Fibroblast of upper back skin (primary cell): ENCODE measurements at places on chromosomes 12 and 14.

- DNase-seq = peak; percentile 57
Measured at GRCh38 chr12:51793201-51793600, 55.3 kb downstream of the FIGNL2 start.

- DNase-seq = peak; percentile 29
Measured at GRCh38 chr12:112978163-112979040, at the start of gene OAS2. TSS of gene OAS2 (plus strand) at chr12:112978519. CDS start at chr12:112978609, 90 bp downstream.

DNA sequence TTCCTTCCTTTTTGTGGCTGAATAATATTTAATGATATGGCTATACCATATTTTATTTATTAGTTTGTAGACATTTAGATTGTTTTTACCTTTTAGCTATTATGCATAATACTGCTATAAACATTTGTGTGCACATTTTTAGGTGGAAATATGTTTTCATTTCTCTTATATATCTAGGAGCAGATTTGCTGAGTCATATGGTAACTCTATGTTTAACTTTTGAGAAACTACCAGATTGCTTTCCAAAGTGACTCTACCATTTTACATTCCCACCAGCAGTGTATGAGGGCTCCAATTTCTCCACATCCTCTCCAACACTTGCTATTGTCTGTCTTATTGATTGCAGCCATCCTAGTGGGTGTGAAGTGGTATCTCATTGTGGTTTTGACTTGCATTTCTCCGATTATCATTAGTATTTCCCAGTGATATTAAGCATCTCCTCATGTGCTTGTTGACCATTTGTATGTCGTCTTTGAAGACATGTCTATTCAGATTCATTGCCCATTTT lies 160.2 kb downstream of the KICS2 start:
- no peak for DNase-seq

DNA sequence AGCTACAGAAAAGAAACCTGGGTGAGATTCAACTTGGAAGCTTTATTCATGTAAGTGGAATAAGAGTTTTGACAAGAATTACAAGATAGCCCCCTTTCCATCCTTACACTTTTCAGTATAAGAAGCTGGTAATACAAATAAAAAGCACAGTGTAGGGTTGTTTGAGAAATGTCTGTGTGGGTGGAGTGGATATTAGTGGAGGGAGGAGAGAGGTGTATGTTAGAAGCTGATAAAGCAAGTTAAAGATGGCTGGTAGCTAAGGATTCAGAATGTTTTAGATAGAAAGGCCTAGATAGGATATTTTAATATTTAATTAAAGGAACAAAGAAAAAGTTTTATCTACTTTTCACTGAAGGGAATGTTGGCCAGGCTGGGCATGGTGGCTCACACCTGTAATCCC lies 12.5 kb downstream of the CFAP54 start:
- no peak for DNase-seq

DNA sequence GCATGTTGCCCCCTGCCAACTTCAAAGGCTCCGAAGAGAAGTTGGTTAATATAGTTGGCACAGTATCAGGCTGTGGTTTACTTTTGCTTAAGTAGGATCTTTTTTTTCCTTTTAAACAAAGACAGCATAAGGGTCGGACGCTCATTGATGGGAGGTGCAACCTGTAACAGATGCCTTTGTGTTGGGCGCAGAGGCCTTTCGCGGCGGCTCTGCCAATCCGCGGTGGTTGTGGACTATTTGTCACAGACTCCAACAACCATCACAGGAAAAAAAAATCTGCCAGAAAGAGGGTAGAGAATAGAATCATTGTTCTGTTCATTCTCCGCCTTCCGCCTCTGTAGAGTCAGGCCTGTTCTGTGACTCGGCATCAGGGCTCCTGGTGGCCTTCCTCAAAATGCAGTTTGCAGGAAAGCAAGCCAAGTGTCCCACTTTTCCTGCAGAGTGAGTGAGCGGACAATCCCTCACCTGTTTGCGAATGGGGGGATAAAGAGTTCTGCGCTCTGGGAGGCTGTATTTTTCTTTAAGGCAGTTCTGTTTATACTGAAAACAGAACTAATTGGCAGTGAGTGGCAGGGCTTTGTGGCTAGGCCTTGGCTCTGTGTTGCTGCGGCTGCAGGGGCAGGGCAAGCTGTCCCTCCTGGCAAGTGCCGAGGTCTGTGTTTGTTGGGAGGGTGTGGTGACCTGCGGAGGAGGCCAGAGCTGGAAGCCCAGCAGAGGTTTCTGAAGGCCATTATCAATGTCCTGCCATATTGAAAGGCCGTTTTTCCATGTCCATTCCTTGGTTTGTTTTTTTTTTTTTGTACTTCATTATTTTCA lies 83.0 kb upstream of the PIWIL1 start:
- DNase-seq = no peak

- peak; percentile 56 for DNase-seq
Measured at GRCh38 chr14:83300476-83301064, 1766.9 kb upstream of the SEL1L start.

DNA sequence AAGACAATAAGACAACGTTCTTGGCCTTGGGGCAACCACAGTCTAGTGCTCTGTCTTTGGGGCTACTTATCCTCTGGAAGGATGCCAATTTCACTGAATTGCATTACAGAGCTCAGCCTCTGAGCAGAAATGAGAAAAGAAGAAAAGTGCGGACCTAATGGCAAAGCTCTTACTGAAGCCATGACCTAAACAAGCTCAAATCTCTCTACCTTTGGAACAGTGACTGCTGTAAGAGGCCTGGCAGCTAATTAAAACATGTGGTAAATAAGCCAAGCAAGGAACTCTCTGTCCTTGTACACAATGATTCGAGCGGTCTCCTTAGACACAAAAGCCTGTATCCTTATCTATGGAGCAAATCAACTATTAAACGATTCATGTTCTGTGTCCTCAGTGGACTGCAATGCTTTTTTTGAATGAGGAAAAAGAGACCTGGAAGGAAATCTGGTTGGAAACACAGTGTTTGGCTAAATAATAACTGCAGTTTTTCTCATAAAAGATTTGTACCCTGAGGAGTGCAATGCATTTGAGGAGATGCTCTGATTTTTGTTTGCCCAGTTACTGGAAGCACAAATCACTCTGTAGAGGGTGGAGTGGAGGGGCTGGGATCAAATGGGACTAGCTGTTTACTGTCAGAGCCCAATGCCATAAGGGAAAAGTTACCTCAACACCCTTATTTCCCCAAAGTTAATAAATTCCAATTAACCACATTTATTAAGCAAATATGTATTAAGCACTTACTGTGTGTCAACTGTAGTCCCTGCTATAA lies 113.9 kb downstream of the NDUFA12 start:
- DNase-seq = no peak

GRCh38 chr12:111598637-111599452 lies at the start of gene ATXN2:
TSS of gene ATXN2 (minus strand) at chr12:111599315. CDS start at chr12:111599034, 281 bp downstream.
- DNase-seq = peak; percentile 64

DNA sequence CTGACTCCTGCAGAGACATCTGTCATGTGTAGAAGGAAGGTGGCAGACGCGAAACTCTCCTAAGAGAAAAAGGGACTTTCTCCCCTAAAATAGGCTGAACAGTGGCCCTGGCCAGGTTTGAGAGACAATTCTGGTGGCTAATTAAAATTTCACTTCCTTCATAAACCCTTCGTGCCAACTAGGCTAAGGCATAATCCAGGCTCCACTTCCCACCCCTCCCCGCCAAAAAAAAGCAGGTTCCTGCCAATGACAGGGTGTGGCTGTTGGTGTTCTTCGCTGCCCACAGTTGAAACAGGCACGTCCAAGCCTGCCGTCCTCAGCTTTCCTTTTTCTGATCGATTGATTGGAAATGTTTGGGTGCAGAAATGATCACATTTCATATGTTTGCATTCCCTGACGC lies 144.6 kb downstream of the GCH1 start:
- no peak for DNase-seq

DNA sequence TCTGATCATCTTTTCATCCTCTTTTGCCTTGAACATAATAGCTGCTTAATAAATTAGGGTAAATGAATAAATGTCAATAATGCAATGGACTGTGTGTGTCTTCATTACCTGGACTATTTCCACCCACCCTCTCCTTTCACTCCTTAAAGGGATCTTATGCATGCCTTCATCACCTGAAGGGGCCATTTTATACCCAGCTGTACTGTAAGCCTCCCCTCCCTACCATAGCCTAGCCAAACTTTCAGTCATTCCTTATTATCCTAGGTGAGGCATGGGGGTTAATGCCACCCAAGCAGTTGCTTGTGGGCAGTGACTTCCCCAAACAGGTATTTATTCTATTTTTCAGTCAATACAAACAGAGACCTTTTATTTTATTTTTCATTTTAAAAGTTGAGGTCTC lies 127.8 kb upstream of the PARP11 start:
- DNase-seq = no peak

- DNase-seq = no peak
Measured at GRCh38 chr14:59238216-59238615, 49.7 kb downstream of the DAAM1 start.

DNA sequence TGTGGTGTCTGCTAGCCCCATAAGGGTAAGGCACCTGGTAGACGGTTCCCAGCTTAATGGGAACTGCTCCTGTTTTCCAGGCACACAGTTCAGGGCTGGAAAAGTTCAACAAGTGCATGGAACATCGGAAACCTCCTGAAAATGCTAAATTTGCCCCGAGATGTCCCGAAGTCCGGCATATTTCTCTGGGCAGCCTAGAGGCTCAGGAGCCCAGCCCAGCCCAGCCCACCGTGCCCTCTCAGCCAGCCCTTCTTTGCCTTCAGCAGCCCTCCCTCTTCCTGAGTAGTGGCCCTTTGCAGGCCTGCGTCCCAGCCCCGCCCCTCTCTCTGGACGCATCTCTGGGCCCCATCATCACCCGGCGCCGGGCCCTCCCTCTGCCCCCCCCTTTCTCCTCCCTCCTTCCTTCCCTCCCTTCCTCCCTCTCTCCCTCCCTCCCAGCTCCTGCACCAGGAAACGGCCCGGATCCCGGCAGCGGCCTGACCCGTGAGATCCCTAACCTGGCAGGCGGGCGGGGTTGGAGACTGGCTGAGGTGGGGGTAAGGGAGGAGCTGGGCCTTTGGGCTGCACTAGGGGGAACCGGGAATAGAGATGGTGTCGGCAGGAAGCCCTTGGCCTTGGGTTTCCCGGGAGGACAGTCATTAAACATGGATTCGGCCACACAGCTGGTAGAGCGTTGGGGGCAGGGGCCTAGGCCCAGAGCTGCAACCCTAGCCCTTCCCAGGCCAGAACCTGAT lies at the start of gene BCL2L2:
Gene BCL2L2 (plus strand): TSS at position 422 of the 734 bp plus-strand sequence. CDS start 935 bp downstream, outside the sequence.
- peak; percentile 88 for DNase-seq

DNA sequence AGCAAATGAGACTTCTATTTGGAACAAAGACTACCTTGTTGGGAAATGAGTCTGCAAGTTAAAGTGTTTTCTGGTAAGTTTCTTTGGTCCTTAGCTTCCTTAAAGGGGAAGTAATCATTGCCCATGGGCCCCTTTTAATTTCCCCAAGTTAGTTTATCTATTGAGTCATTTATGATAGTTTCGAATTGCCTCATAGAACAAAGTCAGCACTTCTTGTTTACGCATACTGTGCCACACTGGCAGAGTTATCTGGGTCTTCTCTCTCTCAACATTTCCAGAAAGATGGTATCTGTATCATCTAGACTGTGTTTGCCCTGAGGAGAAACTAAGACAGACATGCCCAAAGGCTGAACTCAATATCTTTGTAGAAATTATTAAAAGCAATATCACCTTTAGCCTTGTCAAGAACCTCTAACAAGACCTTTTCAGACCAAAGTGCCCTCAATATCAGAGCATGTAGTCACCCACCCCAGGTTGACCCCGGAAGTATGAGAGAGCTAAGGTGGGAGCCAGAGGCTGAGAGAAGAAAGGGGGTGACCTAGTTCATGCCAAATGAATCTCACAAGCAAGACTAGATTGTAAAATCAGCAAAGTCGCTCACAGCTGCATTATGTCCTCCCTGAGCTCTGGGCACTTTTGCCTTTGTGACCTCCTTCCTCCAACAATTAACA lies 40.0 kb downstream of the GPR65 start:
- DNase-seq = no peak

DNA sequence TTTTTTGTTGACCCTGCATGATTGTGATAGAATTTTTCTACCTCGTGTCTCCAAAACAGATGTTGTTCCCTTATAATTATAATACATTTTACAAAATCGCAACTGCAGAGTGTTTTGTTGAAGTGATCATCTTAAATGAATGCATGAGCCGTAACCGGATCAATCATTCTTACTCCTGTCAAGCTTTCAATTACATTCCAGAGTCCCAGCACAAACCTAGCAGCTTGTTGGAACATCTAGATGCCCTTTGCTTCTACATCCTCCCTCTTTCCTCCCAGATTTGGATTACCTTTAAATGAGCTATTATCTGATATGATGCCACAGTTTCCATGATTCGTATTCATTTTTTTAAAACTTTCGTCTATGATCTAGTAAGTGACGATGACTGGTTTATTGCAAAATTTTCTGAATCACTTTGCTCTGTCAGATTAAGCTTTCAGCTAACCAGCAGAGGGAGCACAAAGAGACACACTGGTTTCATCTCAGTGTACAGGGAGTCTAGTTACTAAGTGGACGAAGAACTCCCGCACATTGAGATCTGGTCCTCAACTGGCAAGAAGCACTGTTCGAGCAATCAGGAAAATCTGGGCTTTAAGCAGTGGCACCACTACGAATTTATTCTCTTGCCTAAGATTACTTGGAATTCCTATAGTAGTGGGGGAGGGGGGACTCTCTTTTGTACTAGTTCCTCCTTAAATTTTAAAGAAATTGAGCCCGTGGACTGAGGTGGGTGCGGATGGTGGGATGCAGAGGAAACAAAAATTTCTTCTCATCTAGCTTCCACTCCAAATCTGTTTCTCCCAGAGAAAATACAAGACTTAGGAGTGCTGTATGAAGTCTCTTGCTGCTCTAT lies 40.9 kb downstream of the TSHR start:
- DNase-seq = peak; percentile 78

DNA sequence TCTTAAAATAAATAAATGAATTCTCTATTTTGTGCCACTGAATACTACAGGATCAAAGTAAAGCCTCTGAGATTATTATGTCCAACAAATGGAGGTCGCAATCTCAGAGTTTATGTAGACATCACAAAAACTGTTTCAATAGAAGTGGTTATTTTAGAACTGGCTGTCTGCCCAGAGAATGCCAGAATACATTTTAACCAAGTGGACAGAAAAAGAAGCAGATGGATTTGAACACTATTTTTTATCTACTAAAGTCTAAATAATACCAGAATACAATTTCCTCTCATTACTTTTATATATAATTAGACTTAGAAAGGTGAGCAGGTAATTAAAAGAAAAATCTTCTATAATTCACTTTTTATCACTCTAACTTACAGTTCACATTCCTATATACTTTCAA lies 118.3 kb downstream of the MED13L start:
- peak; percentile 81 for DNase-seq

- no peak for DNase-seq
Measured at GRCh38 chr14:104694475-104694950, 5.1 kb downstream of the INF2 start.

DNA sequence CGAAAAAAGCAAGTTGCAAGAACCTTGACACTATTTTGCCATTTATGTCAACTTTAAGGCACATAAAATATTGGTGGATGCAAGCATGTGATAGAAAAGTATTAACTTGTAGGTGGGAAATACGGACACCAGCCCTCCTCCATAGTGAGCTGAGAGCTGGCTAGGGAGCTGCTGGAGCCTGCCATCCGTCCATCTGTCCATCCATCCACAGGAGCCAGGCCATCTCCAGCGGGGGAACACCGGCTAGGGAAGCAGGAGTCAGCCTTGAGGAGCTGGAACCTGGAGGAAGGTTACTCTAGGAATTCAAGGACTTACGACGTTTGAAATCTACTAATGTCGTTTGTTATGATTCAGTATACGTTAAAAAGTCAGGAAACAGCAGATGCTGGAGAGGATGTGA lies 120.7 kb upstream of the C14orf180 start:
- no peak for DNase-seq
